DMS79 (cell line): ENCODE measurements at places on chromosomes 1 and 21.
A peak's percentile ranks its signal among the peaks of the same experiment; 100 is the strongest.

DNA sequence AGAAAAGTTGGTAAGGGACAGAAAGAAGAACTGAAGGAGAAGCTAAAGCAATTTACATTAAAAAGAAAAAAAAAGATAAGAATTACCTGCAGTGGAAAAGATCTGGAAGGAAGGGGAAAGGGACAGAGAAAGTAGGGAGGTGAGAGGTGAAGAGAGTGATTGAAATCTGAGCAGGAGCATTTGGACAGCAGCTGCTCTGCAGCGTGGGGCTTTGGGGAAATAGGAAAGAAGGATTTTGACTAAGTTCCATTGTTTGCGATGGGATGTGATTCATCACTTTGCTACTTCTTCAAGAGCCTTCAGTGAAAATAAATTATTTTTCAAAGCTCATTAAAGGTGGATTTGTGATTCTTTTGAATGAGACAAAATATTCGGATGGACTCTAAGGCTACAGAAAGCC, 26.1 kb upstream of the NMNAT2 start:
- DNase-seq: no peak

DNA sequence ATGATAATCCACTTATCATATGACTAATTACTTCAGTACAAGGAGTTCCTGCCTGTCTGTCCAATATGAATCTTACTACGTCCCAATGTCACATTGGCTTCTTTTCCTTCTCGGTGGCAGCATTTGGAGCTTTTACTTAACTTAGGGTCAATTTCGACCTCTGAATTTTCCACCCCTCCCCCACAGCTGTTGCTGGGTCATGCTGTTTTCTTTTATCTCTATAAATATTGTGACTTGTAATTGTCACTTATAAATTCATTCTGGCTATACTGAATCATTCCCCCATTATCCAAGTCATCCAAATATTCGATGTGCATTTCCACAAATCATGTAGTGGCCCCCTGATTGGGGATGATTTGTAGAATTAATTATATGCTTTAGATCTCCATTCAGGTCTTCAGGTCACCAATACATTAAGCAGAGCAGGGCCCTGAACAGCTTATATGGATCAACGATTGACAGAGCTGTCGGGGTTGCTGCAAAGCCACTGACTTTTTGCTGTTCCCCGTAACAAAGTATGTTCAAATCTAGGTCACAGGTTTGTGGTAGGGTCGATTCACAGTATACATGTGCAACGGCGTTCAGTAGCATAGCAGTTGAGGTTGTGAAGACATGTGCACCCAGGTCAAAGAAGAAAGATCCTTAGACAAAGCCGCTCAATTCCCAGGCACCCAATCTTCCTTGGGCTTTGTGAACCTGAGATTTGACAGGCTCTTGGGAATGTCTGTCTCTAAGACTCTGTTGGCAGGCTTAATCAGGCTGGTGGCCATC, 18.3 kb upstream of the RNU1-4 start:
- no peak for DNase-seq

DNA sequence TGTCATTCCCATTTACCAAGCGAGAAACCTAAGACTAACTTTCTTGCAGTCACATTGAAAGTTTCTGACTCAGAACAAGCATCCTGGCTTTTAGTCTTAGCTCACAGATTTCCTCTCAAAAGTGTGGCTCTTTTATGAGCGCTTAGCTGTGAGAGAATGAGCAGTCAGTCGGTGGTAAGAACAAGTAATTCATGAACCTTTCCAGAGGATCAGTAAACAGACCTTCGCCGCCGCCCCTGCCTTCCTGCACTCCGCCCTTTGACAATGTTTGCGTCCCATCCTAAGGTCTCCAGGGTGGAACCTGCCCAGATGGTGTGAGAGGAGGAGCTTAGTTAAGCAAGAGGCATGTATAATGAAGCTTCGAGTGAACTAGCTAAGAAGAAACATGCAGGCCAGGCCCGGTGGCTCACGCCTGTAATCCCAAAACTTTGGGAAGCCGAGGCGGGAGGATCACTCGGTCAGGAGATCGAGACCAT, 142.4 kb downstream of the GLUL start:
- DNase-seq: no peak

- no peak for DNase-seq
Measured at GRCh38 chr1:24317956-24318614, 1.1 kb upstream of the GRHL3 start.

GRCh38 chr1:243977094-243977493, 74.0 kb upstream of the ZBTB18 start:
- DNase-seq: no peak

DNA sequence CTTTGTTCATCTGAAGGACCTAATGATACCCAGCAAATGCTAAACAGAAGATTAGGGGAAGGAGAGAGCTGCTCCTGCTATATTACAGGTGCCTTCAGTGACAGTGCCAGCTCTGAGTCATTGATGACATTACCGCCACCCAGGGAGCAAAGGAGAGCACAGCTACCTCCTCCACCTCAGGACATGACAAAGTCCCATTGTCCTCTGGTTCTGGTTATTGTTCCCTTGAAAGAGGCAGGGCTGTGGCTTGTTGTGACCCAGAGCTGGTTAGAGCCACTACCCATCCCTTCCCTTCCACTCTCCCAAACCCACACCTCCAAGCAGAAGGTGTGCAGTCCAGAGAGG, 363.5 kb upstream of the DUSP10 start:
- DNase-seq: no peak

DNA sequence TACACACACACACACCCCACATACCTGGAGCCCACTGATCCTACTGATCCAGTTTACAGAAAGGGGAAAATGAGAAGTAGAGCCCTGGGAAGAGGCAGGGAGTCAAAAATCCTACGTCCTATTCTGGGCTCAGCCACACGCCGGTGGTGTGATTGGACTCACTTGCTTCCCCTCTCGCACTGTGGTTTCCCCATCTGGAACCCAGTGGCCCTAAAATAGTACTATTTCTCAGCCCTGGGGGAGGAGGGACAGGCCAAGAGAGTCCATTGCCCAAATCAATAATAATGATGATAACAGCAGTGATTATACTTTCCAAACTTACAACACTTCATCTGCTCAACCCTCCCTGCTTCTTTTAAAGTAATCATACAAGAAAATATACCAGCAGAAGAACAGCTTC, 2.9 kb upstream of the PIGR start:
- DNase-seq: no peak

DNA sequence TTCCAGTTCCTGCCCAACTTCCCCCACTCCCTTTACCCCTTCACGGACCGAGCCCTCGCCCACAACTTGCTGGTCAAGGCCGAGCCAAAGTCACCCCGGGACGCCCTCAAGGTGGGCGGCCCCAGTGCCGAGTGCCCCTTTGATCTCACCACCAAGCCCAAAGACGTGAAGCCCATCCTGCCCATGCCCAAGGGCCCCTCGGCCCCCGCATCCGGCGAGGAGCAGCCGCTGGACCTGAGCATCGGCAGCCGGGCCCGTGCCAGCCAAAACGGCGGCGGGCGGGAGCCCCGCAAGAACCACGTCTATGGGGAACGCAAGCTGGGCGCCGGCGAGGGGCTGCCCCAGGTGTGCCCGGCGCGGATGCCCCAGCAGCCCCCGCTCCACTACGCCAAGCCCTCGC, 42.1 kb upstream of the ARHGEF16 start:
- DNase-seq: no peak

DNA sequence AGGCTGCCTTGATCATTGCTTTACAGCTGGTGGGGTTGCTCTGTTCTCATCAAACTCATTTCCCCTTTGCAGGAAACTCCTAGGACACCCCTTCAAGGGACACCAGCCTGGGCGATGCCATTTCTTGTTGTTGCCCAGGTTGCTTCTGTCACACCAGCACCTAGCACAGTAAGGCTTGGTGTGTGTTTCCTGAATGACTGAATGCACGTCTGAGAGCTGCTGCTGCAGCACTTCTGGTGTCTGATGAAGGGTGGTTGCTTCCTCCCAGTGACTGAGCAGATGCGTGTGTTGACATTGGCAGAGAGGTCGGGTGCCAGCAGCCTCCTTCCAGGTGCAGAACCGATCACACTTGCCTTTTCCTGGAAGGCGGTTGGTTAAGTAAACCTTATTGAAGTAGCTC, 477.4 kb downstream of the CAMTA1 start:
- DNase-seq: peak; percentile 97
